ENCODE measurements at places on chromosomes 4 and X. TPM values are rescaled to one million over a fixed set of nuclear protein-coding genes. Genes with fewer than 3 reads are reported as not detected.

DNA sequence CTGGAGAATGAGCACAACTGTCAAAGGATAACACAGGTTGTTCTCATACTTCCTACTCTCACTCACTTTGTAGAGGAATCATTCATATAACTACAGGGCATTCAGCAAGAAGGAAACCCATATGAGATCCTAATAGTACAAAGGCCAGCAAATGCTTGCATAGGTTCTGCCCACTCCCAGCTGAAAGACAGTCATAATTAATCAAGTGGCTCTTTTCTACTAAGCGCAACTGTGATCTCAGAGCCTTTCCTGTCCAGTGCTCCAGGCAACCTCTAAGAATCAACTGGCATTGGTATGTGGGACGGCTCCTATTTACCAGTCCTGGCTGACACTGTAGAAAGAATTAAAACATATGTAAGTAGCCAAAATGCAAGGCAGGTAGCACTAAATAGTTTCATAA, 18.9 kb upstream of the MND1 start:
- DNase-seq: no peak

VMA21 gene
- 3.3 TPM for polyA plus RNA-seq

GRCh38 chrX:74535086-74535407, 79.4 kb downstream of the RLIM start:
- no peak for DNase-seq

GRCh38 chr4:174201871-174202270, 81.6 kb downstream of the FBXO8 start:
- no peak for DNase-seq

- no peak for DNase-seq
Measured at GRCh38 chr4:32030406-32030805, 1310.2 kb downstream of the PCDH7 start.

RXFP1 gene
- polyA plus RNA-seq: 0.19 TPM

- peak; percentile 52 for DNase-seq
Measured at GRCh38 chrX:70422851-70423341, at the start of gene GDPD2. GDPD2 (plus strand) TSS chrX:70423314; CDS start chrX:70424985, 1,671 bp downstream.

DNA sequence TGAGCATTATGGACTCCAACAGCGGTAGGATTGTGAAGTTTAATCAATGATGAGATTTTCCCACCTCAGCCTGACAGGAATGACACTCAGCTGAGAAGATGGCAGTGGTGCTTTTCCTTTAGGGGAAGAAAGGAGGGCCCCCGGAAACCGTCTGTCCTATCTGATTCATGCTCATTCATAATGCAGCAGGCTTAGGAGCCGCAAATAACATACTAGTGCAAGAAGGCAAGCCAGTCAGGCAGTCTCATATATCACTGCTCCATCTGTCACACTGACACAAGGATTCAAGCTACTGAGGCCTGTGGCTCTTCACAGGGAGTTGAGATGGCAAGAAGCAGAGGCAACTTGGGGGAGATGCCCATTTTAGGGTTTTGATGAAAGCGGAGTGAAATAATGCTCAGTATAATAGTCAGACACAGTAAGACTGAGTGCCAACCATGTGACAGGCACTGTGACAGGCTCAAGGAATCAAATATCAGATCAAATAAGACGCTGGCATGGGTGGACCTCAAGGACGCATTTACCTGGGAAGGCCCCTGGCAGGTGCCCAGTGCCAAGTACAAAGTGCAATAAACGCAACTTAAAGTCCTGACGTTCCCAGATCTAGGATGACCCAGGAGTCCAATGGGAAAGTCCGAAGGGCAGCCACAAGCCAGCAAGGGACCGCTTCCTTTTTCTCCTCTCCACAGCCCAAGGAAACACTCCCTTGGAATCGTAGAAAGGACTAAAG, 63.4 kb downstream of the FHDC1 start:
- no peak for DNase-seq

DNA sequence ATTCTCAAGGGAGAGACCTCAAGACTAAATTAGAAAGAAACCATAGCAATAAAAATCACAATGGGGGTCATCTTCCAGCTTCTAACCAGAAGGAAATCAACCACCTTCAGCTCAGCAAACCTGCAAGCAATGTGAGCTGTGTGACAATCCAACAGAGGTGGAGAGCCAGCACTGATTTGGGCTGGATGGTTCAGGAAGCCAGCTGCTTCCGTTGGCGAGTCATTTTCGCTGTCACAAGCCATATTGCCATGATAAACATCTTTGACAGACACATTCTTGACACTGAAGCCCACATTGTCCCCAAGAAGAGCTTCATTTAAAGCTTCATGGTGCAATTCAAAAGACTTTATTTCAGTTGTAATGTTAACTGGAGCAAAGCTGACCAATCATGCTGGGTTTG, 22.7 kb downstream of the F8A1 start:
- no peak for DNase-seq

DNA sequence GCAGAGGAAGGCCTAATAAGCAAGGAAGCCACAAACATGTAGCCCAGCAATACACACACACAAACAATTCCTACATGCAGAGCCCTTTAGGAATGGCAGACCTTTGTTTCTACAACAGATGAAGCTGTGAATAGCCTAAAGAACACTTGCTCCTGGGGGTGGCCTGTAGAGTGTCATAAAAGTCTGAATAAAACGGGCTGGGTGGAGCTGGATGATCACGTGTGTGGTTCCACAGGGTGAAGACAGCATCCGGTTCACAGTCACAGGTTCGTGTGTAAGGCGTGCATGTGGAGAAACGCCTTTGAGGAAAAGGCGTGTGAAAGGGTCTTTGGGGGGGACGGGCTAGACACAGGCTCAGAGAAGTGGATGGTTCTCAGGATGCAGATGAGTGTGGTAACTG, 156.1 kb downstream of the AFAP1 start:
- no peak for DNase-seq

DNA sequence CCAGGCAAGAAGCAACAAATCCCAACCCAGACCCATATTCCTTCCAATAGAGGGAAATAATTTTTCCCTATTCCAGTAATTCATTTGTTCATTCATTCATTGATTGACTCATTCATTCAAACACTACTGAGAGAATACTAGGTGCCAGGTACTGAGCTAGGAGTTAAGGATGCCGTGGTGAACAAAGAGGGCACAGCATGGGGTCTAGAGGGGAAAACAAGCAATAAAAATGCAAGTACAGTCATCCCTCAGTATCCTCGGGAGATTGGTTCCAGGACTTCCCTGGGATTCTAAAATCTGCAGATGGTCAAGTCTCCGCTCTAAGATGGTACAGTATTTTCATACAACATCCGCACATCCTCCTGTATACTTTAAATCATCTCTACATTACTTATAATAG, 18.7 kb downstream of the RASGEF1B start:
- DNase-seq: no peak

IL2 gene
- polyA plus RNA-seq: not detected

- no peak for DNase-seq
Measured at GRCh38 chr4:160717848-160718247, 1446.0 kb downstream of the FSTL5 start.

GRCh38 chr4:174365018-174365587, 81.4 kb downstream of the CEP44 start:
- no peak for DNase-seq
